ENCODE measurements at places on chromosomes 1 and 21. TPM values are rescaled to one million over a fixed set of nuclear protein-coding genes. Genes with fewer than 3 reads are reported as not detected.

Gene ADORA1
- not detected for total RNA-seq

Gene FNBP1L
- 1.2 TPM for total RNA-seq

Gene ASPM
- total RNA-seq = 48.8 TPM

Gene FCGR3B
- total RNA-seq = not detected

Gene ALX3
- not detected for total RNA-seq

Gene ZNF683
- not detected for total RNA-seq

Gene ANKRD13C
- 14.3 TPM for total RNA-seq

Gene ADARB1
- 40.6 TPM for total RNA-seq

Gene CFAP57
- total RNA-seq = 0.43 TPM

Gene TMPRSS15
- not detected for total RNA-seq

All from activated CD4-positive, alpha-beta memory T cell treated with anti-CD3 and anti-CD28 coated beads for 36 hours (primary cell).